ENCODE measurements at places on chromosomes 16 and 17.

DNA sequence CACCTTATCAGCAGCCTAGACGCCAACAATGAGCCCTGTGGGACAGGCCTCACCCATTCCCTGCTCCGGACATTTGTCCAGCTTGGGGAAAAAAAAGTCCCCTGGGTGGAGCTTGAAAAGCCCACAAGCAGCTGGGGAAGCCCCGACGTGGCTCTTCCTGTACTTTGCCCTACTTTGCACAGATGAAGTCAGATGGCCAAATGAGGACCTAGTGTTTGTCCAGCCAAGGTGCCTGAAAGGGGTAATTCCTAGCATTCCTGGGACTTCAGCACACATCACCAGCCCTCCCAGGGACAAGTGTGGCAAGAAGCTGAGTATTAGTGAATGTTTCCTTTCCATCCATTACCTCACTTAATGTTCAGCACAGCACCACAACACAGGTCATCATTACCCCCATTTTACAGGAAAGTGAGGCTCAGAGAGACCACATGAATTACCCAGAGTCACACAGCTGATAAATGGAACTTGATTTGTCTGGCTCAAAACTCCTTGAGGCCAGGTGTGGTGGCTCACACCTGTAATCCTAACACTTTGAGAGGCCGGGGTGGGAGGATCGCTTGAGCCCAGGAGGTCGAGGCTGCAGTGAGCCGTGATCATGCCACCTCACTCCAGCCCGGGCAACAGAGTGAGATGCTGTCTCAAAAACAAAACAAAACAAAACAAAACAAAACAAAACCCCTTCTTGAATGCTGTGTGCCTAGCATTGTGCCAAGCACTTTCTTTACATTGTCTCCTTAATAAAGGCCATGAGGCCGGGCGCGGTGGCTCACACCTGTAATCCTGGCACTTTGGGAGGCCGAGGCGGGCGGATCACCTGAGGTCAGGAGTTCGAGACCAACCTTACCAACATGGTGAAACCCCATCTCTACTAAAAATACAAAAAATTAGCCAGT lies 19.9 kb upstream of the PLLP start:
- DNase-seq: no peak

GRCh38 chr17:54968988-54969332 lies 395 bp downstream of the STXBP4 start:
- no peak for DNase-seq

- no peak for DNase-seq
These were observed 14.7 kb downstream of the RABEP2 start for GRCh38 chr16:28910086-28911031.

GRCh38 chr17:18004345-18004744 lies 31.7 kb downstream of the DRC3 start:
- DNase-seq: no peak

GRCh38 chr16:82995924-82996441 lies 369.2 kb downstream of the CDH13 start:
- peak; percentile 50 for DNase-seq

DNA sequence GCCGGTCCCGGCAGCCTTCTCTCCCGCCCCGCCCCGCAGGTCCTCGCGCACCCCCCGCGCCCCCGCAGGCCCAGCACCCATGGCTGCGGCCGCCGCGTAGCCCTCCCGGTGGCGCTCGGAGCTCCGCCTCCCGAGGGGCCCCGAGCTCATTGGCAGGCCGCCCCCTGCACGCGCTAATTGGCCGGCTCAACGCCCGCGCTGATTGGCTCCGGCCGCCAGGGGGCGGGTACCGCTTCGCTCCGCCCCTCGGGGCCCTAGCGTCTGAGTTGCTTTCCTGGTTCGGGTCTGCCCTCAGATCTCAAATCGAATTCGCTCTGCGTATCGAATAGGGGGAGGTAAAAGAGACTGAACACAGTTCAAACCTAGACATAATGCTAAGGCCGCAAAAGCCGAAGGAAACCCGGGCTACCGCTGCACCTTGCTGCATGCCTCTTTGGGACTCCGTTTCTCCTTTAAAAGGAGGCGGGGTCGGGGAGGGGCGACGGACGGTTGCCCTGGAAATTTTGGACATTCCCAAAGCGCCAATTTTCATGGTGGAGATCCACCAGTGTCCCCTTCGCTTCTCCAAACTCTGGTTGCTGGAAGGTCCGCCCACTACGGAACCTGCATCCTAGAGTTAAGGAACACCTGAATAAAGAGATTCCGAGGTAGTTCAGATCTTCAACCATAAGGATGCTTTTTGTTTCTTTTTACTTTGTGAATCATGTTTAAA lies at the start of gene DEXI:
Gene DEXI, minus strand, starts transcription at position 117 of the 712 bp plus-strand sequence. CDS start 463 bp downstream, outside the sequence.
- DNase-seq: peak; percentile 91

GRCh38 chr17:69605571-69605970 lies 191.1 kb downstream of the MAP2K6 start:
- DNase-seq: no peak

DNA sequence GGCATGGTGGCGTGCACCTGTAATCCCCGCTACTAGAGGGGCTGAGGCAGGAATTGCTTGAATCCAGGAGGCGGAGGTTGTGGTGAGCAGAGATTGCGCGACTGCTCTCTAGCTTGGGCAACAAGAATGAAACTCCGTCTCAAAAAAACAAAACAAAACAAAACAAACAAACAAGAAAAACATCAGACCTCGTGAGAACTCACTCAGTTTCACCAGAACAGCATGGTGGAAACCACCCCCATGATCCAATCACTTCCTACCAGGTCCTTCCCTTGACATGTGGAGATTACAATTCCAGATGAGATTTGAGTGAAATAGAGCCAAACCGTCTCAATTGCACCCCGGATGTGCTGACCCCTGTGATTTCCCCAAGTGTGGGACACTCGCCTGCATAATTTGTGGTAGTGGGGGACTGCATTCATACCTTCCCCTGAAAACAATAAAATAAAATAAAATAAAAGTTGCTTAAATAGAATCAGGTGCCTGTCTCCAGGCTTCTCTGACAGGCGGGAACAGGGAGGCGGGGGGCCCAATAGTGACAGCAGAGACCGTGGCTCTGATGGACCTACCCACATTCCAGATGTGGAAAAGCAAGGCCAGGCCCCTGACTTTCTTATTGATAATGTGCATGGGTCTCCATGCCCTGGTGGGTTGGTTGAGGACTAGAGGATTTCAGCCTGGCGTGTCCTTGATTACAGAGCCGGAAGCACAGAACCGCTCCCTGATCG lies 13.1 kb downstream of the ZSCAN10 start:
- DNase-seq: no peak

GRCh38 chr17:76268015-76268749 lies 3.0 kb downstream of the UBALD2 start:
- DNase-seq: peak; percentile 63

DNA sequence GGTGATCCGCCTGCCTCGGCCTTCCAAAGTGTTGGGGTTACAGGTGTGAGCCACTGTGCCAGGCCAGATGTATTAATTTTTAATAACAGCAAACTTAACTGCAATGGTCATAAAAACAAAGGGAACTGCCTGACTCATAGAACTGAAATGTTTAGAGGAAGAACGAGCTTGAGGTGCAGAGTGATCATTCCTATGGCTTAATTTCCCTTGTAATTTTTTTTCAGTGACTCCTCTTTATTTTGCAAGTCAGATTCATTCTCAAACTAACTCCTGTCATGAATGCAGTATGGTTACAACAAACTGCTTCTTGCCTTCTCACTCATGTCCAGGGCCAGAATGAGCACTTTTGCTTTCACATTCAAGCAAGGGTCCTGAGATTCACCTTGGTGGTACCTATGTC lies 231.3 kb downstream of the HAPSTR1 start:
- no peak for DNase-seq

GRCh38 chr17:65394811-65395472 lies 166.5 kb downstream of the AXIN2 start:
- DNase-seq: no peak

GRCh38 chr17:65790241-65790640 lies 228.8 kb upstream of the AXIN2 start:
- DNase-seq: no peak

- no peak for DNase-seq
These were observed 595.6 kb upstream of the KIF2B start for GRCh38 chr17:53227111-53227510.
